ENCODE measurements at places on chromosomes 11 and 22.
A peak's percentile ranks its signal among the peaks of the same experiment; 100 is the strongest.

DNA sequence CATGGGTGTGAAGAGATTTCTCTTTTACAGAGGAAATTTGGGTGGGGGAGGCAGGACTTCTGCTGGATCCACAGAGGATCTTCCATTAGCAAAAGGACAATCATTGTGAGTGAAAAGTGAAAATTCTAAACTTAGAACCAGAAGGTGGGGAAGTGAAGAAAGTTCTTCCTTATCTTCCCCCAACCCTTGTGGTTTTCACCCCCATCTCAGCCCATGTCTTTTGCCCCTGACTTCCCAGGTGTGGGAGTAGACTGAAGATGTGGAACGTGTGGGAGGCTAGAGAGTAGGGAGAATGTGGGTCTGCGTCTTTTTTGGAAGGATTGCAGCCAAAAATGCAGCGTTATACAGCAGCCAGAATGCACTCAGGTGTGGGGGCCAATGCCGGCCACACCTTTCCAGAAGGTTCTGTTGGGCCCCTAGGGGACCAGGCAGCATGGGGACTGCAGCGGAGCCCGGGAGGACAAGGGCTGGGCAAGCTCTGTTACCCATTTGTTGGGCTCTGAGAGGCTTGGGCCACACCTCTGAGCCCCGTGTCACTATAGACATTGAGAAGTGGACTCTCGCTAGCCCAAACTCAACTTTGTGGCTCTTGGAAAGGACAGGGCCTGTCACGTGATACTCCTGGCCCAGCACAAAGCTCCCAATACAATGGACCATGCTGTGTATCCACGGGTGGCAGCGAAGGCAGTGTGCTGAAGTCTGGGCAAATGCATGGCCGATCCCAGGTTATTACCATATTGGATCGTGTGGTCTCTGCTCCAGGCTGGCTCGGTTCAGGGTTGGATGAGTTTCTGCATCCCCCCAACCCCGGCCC, 32.8 kb upstream of the LINC01488 start:
- DNase-seq = no peak

GRCh38 chr11:36288442-36289225, 590 bp downstream of the COMMD9 start:
- DNase-seq = no peak

DNA sequence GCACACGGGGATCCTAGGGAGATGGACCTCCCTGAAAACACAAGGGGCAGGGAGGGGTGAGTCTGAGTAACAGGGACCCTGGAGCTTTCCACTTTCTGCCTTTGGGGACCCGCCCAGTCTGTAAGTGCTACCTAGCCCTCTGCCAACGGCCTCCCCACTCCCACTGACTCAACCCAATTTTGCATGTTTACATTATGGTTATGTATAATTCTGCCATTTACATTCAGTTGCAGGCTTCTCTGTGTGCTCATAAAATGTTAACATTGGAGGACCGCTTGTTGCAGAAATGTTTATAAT, 105.8 kb downstream of the DSCAML1 start:
- DNase-seq = no peak

DNA sequence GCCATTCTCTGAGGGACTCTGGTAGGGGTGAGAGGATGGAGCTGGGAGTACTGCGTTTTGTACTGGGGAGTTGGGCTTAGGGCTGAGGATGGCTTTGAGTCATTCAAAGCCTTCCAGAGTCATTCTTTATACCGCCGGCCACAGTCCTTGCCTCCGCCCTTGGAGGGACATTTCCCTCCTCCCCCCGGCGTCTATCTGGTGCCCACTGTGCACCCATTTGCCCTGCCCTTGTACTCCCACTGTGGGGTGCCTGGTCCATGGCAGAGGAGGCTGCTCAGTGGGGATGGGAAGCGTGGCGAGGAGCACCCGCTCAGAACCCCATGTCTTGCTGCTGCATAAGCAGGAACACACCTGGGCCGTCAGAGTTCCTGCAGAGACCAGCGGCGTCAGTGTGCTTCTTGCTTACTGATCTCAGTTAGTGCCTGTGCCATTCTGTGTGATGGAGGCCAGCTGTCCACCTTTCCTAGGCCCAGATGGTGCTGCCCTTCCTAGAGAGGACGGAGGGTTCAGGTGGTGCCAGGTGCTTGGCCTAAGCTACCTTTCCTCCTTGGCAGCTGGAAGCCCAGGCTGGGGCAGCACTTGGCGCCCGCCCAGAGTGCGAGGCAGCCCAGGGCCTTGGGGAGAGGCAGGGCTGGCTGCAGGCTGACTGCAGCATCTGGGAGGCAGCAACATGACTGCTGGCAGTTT, 23.3 kb upstream of the TMEM191C start:
- DNase-seq = no peak

DNA sequence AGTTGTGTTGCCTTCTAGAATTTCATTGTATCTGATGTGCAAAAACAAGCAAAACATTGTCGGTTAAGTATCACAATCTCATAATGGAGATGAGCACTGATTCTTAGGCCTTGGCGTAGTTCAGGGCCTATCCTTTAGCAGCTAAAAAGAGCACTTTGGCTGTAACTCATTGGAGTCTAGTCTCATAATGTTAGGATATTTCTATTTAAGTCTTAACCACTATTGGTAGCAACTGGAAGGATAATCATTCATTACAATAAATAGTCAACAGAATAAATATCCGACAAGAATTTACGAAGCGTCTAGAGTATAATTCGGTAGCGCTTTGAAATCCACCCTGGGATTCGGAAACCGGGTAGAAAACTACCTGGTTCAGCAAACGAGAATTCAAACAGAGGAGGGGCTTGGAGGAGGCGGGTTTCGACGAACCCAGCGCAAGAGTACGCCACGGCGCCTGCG, 461 bp upstream of the EED start:
- peak; percentile 94 for DNase-seq

- no peak for DNase-seq
Measured at GRCh38 chr11:119787074-119787461, 58.1 kb upstream of the NECTIN1 start.

- DNase-seq = peak; percentile 28
Measured at GRCh38 chr22:24402460-24403192, 24.8 kb upstream of the ADORA2A start.

GRCh38 chr22:39847477-39847876, 46.1 kb downstream of the ENTHD1 start:
- no peak for DNase-seq

- DNase-seq = no peak
Measured at GRCh38 chr22:50010676-50011446, 1.7 kb downstream of the IL17REL start.

DNA sequence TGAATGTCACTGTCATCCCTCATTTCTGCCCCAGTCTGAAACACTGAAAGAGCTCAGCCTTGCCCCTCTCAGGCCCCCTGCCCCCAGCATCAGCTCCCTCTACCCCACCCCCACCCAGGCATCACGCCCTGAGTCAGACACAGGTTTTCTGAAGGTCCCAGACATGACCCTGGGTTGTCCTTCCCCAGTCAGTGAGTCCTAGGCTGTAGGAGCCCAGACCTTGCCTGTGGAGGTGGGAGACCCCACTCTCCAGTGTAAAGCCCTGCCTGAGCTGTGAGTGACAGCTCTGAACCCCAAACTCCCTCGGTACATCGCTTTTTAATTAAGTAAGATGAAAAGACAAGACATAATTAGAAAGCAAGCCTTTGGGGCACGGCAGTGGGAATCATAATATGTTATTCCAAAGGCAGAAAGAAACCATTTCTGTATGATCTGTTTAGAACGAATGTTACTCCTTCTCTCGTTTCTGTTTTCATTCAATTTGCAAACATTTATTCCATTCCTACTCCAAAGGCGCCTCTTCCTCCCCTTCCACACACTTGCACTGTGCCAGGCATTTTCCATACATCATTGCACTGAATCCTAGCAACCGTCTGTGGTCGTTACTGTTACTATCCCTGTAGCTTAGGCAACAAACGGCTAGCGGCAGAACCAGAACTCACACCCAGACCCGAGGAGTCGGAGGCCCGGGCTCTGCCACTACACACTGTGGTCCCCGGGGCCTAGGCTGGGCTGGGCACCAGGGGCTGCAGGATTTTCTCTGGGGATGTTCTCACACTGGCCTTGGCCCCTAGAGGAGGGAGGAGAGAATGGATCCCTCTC, 63.4 kb downstream of the CD6 start:
- no peak for DNase-seq

DNA sequence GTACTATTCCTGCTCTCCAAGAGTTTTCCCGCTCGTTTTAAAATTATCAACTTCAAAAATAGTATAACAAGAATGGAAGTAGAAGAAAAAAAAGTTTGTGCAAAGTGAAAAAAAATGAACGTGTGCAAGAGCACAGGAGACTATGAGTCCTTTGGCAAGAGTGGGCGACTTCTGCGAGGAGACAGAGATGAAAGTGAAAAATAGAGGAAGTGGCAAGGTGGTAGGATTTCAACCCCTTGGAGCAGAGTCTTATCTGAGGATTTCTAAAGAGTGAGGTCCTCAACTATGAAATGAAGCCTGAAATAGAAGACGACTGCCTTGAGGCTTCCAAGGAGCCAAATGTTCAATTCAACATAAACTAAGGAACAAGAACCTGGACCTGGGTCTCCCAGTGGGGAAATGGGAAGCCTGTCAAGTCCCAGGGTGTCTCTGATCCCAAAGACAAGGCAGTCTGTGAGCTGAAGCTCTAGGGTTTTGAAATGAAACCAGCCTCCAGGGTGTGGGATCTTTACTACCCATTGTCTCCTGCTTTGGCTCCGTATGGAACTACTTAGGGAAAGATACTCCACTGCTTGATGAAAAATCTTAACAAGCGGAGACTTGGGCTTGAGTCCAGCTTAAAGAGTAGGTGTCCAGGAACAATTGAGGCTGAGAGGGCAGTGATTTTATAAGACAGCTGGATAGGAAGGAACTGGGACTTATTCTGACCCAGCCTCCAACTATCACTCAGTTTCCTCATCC, 4.8 kb downstream of the P4HA3 start:
- DNase-seq = no peak

- DNase-seq = peak; percentile 81
Measured at GRCh38 chr11:46361283-46362155, 14.3 kb downstream of the DGKZ start.

GRCh38 chr11:96112192-96113128, 188.6 kb upstream of the MTMR2 start:
- peak; percentile 70 for DNase-seq

- no peak for DNase-seq
Measured at GRCh38 chr11:31882951-31883392, 71.8 kb upstream of the PAX6 start.

- DNase-seq = no peak
Measured at GRCh38 chr11:45722144-45722543, 56.7 kb upstream of the CHST1 start.

DNA sequence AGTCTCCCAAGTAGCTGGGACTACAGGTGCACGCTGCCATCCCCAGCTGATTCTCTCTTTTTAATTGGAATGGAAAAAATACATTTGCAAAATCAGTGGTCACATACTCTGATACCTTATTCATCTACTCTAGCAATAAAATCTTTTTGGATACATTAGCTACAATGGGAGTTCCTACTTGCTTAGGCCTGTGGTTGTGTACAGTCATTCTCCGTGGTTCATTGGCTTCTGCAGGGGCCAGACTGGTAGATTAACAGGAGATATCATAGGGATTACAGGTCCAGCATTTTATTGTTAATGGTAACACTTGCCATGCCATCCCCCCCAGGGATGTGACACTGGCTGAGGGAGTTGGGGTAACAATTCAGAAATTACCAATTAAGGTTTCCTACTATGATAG, 140.0 kb downstream of the ADAMTS15 start:
- no peak for DNase-seq

- no peak for DNase-seq
Measured at GRCh38 chr22:44592824-44593148, 94.8 kb upstream of the RTL6 start.

- no peak for DNase-seq
Measured at GRCh38 chr11:79040348-79040747, 400.5 kb downstream of the TENM4 start.

DNA sequence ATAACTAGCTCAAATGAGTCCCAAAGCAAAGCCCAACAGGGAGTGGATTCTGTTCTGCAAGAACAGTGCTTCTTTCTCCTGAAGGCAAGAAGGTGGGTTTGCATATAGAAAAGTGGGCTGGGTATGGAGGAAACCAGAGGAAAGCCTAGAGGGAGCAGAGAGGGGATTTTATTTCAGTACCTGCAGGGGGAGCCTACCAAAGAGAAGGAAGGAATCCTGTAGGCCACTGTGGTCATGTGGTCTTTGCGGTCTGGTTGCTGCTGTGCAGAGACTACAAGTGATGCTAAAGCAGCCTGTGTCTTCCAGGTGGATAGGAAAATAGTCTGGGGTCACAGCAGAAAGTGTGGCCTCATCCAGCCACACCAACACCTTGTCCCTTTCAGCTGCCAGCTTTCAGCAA, 33.2 kb upstream of the ZBTB16 start:
- peak; percentile 6 for DNase-seq

GRCh38 chr11:71193431-71193830, 58.9 kb downstream of the SHANK2 start:
- DNase-seq = no peak

DNA sequence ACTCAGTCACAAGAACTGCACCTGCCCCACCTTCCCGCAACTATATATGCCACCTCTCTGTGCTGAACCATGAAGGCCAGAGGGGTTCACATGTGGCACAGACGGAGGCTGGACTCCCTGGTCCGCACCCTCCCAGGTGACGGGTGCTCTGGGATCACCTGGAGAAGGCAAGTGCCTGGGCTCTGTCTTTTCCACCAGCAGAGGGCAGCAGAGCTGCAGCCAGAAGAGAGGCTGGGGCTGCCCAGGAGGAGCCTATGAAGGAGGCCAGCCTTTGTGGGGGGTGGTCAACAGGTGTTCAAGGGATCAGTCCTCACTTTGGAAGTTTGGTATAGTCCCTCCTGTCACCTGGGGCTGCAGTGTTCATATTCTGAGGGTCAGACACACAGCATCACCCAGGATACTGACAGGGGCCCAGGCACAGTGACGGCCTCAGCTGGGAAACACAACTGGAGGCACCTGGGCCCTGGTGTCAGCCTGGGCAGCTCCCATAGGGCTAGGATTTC, 39.2 kb upstream of the IGLL5 start:
- DNase-seq = peak; percentile 74

DNA sequence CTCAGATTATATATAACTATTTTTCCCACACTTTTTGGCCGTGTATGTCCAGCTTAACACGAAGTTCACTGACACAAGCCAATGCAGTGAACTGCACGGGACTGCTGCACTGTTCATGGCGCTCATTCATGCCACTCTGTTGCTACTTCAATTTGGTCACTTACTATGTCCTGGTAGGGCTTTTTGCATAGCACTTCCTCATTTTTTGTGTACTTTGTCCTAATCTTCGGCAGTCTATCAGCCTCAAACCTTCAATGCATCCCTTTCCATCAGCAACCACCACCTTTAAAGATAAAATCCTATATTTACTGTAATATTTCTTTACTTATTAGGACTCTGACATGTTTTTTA, 18.7 kb upstream of the ARHGAP32 start:
- DNase-seq = no peak

GRCh38 chr22:38649841-38650522, 6.2 kb downstream of the FAM227A start:
- no peak for DNase-seq

- DNase-seq = no peak
Measured at GRCh38 chr11:1780700-1781592, 17.2 kb upstream of the CTSD start.

GRCh38 chr11:45159781-45160365, 13.4 kb downstream of the PRDM11 start:
- DNase-seq = no peak
